IPS DF 6.9 (cell line): ENCODE measurements at places on chromosomes 16 and 17.

DNA sequence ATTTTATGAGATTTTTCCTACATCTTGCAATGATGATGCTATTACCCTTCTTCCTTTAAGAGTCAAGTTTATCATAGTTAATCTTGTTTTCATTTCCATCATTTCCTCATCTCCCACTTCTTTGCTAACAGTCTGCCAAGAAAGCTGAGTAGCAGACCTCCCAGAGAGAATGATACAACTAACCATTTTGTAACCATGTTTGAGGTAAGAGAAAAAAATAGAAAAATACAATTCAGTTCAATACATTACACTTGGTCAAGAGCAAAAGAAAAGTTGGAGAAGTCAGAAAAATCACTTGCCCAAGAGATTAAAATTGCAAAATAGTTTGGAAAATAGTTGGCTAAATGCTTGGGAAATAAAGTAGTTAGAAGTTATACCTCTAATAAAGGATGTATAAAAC is 154.4 kb downstream of the ABCA8 start:
- DNase-seq: no peak

DNA sequence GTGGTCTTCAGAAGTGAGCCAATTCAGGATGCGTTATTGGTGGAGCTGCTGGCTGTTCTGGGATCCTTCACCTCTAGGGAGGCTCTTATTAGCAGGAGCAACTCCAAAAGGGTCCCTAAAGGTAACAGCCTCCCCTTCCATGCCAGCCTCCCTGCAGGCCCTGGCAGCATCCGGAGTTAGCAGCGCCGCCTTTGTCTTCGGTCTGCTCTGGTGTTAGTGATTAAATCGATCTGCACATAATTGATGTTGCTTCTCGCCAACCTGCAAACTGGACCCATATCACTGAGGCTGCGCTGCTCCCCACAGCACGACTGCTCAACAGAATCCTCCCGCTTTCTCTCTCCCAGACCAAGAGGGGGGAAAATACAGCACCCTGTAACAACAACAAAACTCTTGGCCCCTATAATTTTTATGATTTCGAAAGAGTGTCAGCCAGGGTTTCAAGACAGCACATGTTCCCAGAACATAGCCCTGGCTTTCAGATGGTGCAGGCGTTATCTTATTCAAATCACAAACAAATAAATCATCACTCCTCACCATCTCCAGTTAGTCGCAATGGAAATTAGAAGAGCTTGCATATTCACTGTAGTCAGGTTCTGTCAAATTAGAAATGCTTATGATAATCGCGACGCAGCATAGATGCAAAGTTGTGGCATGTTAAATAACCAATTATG is 76.0 kb downstream of the IRX3 start:
- DNase-seq: no peak

DNA sequence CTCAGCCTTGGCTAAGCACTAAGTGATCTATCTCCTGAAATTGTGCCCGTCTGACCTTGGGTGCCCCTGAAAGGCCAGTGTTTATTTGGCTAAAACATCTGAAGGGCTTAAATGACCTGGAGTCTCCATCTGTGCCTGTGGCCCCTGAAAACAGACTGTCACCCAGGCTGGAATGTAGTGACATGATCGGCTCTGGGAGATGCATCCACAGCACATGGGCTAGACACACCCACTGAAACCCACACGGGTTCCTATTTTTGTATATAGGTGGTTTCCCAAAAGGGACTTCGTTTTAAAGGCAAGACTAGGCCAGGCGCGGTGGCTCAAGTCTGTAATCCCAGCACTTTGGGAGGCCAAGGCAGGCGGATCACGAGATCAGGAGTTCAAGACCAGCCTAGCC is 13.5 kb downstream of the CEP295NL start:
- DNase-seq: no peak

DNA sequence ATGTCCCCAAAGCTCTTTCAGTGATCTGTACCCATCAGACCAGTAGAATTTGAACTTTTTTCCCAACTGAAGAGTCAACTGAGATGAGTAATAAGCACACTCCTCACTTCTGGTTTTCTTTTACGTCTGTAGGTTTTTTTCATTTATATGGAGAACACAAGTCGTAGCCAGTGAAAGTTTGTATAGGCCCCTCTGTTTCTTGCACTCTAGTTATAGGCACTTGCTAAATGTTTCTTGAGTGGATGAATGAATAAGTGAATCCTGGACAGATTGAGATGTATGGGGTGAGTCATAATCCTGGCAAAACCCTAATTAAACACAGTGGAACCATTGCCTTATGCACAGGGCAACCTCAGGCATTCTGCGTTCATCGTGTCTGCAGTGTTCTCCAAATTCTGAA is 193.7 kb upstream of the TBX2 start:
- no peak for DNase-seq

- no peak for DNase-seq
Measured at GRCh38 chr16:80047842-80048241, 447.3 kb upstream of the MAF start.

DNA sequence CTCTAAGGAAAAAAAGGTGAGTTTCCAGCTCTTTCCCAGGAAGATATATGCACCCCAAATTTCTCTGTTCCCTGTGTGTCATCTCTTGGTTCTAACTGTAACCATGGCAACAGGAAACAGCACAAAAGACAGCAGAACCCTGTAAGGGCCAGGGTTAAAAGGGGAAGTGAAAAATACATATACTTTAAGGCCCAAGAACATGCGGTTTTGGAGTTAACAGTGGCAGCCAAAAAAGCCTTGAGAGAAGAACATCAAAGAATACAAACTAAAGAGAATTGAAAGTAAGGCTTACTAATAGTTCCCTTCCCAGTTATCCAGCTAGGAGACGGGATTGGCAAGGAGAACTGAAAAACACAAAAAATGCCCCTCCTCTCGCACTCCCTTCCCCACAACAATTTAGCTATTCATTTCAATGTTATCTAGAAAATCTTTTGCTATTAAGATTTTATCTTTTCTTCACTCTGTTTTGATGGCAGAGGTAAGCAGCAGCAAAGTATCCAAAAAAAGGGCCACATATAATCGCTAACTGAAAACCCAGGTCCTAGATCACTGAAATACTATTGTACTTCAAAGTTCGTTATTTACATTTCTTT is 1.5 kb downstream of the SPOP start:
- no peak for DNase-seq

GRCh38 chr16:75620326-75621169 is 2.5 kb downstream of the ADAT1 start:
- no peak for DNase-seq
